ENCODE measurements at places on chromosomes 13 and 19.

GRCh38 chr19:27860309-27860934 lies 1352.5 kb downstream of the UQCRFS1 start:
- no peak for DNase-seq

DNA sequence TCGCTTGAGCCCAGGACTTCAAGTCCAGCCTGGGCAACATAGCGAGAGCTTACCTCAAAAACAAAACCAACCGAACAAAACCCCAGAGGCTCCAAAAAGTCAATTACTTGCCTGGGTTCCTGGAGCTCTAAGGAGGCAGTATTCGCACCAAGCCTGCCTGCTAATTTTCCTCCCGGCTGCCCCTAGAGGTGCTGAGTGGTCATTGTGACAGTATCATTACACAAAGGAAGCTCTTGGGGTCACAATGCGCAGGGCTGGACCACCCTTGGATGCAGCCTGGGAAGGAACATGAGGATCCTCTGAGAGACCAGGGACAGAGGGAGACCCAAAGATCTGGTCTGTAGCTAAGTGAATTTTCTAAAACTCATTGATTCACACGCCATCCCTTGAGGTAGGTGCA lies 8.5 kb upstream of the PEX11G start:
- no peak for DNase-seq

DNA sequence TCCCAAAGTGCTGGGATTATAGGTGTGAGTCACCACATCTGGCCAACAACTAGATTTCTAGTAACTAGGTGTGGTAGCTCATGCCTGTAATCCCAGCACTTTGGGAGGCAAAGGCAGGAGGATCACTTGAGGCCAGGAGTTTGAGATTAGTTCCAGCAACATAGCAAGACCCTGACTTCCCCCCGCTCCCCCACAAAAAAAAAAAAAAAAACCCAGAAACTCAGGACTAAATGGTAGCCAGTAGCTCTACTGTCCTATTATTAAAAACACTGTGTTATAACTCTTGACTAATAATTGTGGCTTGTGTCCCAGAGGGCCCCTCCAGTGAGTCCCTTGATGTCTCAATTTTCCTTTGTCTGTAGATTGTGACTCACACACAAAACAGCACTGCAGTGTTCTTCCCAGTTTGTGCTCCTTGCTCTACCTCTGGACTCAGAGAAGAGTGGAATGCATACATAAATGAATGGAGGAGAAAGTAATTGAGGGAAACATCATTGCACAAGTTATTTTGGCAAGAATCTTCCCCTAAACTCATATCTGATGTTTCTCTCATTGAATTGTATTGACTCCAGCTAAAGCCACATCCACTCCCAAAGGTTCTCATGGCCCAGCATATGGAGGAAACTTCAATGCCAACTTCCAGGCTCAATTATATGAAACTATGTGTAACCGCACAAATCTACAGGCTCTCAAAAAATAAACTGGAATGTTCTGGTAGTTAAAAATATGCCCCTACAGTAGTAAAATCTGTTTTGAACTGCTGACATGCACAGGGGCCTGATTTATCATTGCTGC lies 8.8 kb downstream of the TPT1 start:
- no peak for DNase-seq

DNA sequence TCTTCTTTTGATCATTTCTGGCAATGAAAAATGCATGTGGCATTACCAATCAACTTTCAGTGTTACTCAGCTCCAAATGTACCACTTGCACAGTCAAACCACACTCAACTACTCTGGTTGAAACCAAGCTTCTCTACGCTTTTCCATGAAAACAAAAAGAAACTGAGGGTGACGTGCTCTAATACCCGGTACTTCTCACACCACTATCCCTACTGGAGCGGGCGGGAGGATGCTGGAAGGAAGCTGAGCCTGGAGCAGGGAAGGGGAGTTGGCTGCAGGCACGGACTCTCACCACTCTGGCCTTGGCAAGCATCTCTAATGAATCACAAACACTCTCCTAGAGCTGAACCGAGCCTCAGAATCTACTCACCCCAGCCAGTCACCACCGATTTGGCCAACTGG lies 48.2 kb downstream of the STK24 start:
- DNase-seq = no peak

- no peak for DNase-seq
Measured at GRCh38 chr13:62067821-62068220, 652.2 kb upstream of the PCDH20 start.

GRCh38 chr19:51166846-51167490 lies 24.9 kb downstream of the SIGLEC7 start:
- no peak for DNase-seq

- DNase-seq = no peak
Measured at GRCh38 chr13:41833201-41833600, 127.7 kb downstream of the VWA8 start.

DNA sequence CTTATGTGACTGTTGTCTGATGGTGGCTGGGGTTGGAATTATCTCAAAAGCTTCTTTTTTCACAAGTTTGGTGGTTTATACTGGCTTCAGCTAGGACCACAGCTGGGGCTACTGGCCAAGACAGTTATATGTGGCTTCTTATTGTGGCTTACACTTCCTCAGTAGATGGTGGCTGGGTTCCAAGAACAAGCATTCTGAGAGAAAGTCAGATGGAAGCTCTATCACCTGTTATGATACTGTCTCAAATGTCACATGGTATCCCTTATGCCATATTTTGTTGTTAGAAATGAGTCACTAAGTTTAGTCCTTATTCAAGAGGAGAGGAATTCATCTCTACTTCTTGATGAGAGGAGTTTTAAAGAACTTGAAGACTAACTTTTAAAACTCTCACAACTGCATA lies 41.6 kb downstream of the NDFIP2 start:
- no peak for DNase-seq

DNA sequence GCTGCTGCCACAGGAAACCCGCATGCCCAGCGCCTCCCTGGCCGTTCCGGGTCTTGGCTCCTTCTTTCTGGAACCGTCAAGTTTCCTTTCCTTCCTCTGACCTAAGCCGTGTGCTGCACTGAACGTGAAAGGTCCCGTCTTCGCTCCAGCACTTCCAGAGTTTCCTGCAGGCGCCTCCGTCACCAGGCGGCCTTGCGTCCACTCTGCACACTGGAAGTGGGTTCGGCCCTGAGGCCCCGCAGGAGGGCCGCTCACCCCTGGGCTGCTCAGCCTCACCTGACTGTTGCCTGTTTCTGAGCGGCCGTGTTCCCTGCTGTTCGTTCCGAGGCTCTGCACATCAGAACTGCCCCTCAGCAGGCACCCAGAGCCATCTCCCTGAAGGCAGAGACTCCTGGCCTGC lies 12.3 kb upstream of the MEX3D start:
- DNase-seq = no peak

DNA sequence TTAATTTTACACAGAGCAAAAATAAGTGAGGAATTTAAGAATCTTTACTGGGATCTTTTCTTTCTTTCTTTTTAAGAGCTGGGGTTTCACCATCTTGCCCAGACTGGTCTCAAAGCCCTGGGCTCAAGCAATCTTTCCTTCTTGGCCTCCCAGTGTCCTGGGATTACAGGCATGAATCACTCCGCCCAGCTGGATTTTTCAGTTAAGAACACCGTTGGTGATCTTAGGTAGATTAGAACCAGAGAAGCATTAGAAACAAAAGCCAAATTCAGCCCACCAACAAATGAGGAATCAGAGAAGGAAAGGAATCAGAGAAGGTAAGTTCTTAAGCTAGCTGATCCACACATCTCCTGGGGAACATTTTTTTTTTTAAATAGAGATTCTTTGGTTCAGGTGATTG lies 34.2 kb downstream of the EPSTI1 start:
- DNase-seq = no peak

GRCh38 chr13:30319130-30319529 lies 11.8 kb upstream of the KATNAL1 start:
- no peak for DNase-seq

DNA sequence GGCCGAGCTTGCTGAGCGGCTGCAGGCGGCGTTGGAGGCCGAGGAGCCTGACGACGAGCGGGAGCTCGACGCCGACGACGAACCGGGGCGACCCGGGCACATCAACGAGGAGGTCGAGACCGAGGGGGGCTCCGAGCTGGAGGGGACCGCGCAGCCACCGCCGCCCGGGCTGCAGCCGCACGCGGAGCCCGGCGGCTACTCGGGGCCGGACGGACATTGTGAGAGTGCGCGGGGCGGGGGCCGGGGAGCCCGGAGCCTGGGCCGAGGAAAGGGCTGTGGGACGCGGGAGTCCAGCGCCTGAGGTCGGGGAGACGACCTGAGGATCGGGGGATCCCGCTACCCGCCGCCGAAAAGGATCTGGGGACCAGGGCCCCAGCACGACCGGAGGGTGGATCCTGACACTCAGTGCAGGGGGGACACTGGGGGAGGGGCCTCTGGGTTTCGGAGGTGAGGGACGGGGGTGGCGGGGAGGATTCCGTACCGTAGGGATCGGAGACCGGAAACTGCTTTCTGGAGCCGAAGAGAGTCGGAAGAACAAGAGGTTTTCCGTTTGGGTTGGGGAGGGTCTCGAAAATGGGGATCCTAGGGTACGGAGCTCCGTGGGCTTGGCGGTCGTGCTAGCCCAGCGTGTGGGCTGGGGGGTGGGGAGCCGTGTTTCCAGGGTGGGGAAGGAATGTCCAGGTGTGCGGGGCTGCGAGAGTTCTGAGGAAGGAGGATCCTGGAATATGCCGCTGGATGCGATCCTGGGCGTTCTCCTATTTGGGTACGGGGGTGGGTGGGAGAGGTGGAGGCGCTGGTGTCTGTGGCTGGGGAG lies 616 bp downstream of the HNRNPUL1 start:
- DNase-seq = peak; percentile 68

Data from activated naive CD4-positive, alpha-beta T cell treated with anti-CD3 and anti-CD28 coated beads, Interleukin-2, amount 50 U/mL, for 16 hours (primary cell).